Activated naive CD4-positive, alpha-beta T cell treated with anti-CD3 and anti-CD28 coated beads, Interleukin-2, amount 50 U/mL, for 72 hours (primary cell): ENCODE measurements at places on chromosomes 1 and 21.

- DNase-seq = no peak
Measured at GRCh38 chr1:200379432-200379757, 30.4 kb downstream of the ZNF281 start.

GRCh38 chr1:208209896-208210589 is 34.1 kb downstream of the PLXNA2 start:
- DNase-seq = no peak

- DNase-seq = no peak
Measured at GRCh38 chr1:43851561-43852338, 81.9 kb upstream of the ARTN start.

- DNase-seq = no peak
Measured at GRCh38 chr1:184322253-184322652, 64.6 kb upstream of the C1orf21 start.

GRCh38 chr1:59367301-59368007 is 70.6 kb downstream of the FGGY start:
- DNase-seq = no peak

- DNase-seq = no peak
Measured at GRCh38 chr1:101250656-101251272, 13.9 kb downstream of the S1PR1 start.

- DNase-seq = no peak
Measured at GRCh38 chr1:61930116-61930645, 187.9 kb downstream of the PATJ start.

GRCh38 chr1:151511636-151512215 is 539 bp downstream of the CGN start:
- DNase-seq = no peak

DNA sequence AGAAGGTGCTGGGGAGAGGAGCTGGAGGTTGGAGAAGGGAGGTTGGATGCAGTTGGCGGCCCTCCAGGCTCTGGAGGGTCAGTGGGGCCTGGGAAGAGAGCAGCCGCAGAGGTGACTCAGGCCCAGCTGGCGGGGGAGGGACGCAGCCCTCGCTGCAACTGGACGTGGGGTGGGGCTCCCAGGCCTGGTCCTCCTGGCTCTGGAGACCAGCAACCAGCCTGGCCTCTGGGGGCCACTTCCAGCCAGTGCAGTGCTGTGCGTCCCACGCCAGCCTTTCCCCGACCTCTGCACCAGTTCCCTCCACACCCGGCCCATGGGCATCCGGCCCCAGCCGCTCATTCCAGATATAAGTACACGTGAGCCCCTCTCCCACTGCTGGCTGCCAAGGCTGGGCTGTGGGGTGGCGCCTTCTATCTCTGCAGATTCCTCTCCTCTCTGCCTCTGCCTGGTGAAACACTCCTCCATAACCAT is 38.0 kb upstream of the COL18A1 start:
- no peak for DNase-seq

GRCh38 chr1:102550729-102551384 is 554.1 kb upstream of the OLFM3 start:
- DNase-seq = no peak

- DNase-seq = no peak
Measured at GRCh38 chr1:185795181-185795580, 61.0 kb downstream of the HMCN1 start.

DNA sequence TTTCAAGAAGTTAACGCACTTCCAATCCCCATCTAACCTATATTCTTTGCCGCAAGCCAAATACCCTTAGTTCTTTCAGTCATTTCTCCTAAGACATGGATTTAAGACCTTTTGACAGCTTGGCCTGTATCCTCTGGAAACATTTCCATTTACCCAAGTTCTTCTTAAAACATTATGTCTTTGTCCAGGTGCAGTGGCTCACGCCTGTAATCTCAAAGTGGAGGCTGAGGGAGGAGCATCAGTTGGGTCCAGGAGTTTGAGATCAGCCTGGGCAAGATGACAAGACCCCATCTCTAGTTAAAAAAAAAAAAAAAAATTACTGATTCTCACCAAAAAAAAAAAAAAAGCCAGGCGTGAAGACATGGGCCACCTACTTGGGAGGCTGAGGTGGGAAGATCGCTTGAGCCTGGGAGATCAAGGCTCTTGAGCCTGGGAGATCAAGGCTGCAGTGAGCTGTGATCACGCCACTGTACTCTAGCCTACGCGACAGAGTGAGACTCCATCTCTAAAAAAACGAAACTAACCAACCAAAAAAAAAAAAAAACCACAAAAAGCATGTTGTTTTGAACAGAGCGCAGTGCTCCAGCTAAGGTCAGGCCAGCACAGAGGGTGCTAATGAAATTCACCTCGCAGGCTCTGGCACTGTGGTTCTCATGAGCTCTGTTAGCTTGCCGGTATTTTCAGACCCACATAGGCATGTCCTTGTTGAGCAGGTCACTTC is 36.0 kb downstream of the NUAK2 start:
- no peak for DNase-seq

DNA sequence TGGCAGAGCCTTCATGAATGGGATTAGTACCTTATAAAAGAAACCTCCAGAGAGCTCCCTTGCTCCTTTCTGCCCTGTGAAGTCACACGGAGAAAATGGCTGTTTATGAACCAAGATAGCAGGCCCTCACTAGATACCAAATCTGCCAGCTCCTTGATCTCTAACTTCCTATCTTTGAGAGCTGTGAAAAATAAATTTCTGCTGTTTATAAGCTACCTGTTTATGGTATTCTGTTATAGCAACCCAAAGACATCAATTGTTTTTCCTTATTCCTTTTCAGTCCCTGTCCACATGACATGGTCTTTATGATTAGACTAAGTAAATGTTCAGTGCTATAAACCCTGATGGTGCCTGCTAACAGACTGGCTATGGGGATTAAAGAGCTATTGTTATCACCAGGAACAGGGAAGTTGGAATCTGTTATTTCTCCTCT is 9.7 kb upstream of the STIL start:
- DNase-seq = no peak

DNA sequence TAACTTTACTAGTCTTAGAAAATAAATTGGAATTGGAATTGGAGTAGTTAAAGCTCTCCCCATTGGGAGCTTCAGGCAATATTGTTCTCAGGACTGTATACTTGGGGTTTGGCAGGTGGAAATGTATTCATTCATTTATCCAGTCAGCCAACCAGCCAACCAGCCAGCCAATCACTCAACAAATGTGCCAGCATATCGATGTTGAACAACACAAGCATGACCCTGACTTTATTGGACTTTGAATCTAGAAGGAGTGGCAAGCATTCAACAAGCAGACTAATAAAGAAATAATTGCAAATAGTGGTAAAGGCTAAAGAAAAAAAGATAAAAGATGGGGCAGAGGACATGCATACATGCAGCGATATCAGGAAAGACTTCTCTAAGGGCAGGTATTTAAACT is 55.5 kb upstream of the ZC3H11B start:
- no peak for DNase-seq

- peak; percentile 34 for DNase-seq
Measured at GRCh38 chr1:9825093-9826074, 1.6 kb upstream of the CLSTN1 start.

DNA sequence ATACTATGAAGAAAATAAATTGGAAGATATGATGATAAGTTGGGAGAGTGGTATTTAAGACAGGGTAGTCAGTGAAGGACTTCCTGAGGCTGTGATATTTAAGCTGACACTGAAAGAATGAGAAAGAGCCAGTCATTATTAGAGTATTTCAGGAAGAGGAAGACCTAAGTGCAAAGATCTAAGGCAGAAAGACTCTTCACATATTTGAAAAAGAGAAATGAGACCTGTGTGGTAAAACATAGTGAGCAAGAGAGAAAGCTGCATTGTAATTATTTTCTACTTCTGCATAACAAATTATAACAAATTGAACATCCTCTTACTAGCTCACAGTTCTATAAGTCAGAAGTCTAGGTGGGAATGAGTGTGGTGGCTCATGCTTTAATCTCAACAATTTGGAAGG is 34.6 kb upstream of the DOCK7 start:
- no peak for DNase-seq

DNA sequence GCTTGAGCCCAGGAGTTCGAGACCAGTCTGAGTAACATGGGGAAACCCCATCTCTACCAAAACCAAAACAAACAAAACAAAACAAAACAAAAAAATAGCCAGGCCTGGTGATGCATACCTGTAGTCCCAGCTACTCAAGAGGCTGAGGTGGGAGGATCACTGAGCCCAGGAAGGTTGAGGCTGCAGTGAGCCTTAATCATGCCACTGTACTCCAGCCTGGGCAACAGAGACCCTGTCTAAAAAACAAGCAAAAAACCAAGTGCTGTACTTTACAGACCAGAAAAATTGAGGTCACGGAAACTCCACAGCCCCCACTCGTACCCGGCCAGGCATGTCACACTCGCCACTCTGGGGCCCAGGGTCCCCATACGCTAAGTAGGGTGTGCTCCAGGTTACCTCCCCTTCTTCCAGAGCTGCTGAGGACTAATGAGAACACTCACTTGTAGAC is 22.9 kb downstream of the ATP2B4 start:
- no peak for DNase-seq

- no peak for DNase-seq
Measured at GRCh38 chr1:27643600-27644368, 8.8 kb upstream of the FGR start.

DNA sequence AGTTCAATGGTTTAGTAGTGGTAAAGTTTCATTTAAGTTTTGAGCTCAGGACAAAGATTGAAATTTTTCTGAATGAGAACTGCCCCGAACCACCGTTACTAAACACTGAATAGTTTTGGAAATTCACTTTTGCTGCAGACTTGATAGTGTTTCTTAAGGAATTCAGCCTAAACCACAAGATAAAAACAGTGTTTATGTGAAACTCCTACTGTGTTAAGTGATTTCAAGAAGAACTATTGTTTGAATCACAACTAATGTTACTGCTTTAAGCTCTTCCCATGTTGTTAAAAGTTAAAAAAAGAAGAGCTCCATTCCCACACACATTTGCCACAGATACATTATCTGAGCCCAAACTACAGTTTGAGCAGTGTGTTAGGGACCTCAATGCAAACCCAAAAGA is 159.2 kb downstream of the DYRK1A start:
- no peak for DNase-seq

DNA sequence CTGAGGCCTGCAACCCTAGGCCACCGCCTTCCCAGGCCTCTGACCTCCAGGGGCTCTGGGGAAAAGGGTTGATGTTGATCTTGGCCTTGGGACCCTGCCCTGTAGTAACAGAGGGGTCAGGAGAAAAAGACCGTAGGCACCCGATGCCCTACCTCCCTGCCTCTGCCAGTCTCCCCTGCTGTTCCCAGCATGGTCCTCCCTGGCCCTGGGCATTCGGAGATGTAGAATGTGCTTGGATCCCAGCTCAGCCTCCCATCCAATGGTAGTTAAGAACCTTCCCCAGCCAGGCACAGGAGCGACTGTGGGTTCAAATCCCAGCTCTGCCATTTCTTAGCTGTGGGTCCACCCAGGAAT is 72.0 kb upstream of the TARDBP start:
- no peak for DNase-seq

- no peak for DNase-seq
Measured at GRCh38 chr1:182175361-182175931, 113.9 kb upstream of the ZNF648 start.

DNA sequence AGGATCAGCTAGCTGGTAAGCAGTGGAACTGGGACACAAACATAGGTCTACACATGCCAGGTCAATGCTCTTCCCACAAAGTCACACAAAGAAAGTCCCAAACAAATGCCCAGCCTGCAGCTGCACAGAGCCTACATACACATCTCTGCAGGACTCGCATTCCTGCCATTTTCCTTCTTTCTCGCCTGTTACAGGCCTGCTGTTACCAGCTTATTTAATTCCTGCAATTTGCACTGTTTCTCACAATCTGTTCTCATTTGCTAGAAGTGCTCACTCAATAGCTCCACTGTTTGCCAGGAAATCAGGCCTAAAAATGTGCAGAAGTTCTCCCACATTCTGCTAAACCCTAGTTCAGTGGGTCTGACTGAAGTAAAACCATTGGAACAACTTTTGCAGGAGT is 362.6 kb upstream of the C1orf87 start:
- DNase-seq = no peak

GRCh38 chr21:33384841-33385331 is 18.3 kb upstream of the IFNGR2 start:
- peak; percentile 33 for DNase-seq

DNA sequence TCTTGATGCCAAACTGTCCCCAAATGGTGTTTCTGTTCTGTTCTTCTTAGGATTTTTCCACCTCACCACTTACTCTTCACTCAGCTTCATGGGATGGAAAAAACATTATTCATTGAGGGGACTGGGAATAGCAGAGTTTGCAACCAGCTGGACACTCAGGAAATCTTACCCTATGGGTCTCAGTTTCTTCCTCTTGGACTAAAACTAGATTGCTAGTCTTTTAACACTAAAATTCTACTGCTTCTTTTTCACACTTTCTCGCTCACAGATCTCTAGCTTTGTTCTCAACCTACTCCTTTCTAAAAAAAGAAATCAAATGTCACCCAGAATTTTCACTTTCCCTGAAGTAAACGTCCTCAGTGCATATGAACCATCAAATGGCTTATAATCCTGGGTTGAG is 4.8 kb downstream of the KMO start:
- DNase-seq = no peak

- no peak for DNase-seq
Measured at GRCh38 chr1:29563571-29563970, 327.2 kb downstream of the PTPRU start.

- DNase-seq = peak; percentile 87
Measured at GRCh38 chr1:154760469-154760933, 109.6 kb downstream of the KCNN3 start.

DNA sequence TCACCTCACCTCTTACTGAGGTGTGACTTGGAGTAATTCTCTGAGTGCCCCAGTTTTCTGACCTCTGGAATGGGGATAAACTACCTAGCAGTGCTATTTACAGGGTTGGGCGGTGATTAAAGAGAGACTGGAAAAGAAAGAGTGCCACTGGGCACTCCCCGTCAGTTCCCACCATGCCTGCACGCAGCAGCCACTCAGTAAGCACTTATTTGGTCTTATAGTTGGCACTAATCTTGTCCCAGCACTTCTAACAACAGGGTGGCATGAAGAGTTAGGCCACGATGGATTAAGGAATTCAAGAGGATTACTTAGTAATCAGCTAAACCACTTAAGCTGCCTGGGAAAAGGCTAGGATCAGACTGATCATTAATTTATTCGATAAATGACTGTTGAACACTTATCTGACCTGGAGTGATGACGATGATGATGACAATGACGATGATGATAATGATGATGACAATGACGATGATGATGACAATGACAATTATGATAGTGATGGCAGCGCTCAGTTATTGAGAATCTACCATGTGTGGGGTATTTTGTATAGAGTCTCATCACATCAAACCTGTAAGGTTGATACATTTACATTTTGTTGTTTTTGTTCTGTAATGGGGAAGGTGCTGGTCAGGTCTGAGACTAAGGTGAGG is 5.4 kb downstream of the CITED4 start:
- DNase-seq = no peak

- DNase-seq = no peak
Measured at GRCh38 chr1:233435622-233436021, 108.1 kb downstream of the MAP3K21 start.

- DNase-seq = no peak
Measured at GRCh38 chr1:41428738-41429640, 55.5 kb downstream of the EDN2 start.

DNA sequence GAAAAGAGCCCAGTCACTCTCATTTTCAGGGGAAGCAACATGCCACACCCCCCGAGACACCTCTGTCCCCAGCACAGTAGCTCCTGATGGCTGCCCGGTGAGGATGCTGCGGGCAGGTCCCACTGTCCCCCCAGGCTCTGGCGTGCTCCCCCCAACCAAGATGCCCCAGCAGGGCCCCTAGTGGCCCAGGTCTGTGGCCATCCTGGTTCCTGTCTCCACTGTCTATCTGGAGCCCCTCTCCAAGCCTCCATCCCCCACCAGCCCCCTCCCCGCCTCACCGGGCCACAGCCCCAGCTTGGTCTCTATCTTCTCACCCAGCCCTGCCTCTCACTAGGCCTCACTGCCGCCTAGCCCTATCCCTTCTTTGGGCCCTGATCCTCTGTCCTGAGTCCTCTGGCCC is 61.8 kb downstream of the UBIAD1 start:
- no peak for DNase-seq
